ENCODE measurements at places on chromosomes 12 and 14.

GRCh38 chr12:53502983-53503728, 2.1 kb downstream of the TARBP2 start:
- DNase-seq = no peak

GRCh38 chr12:26919216-26919555, 18.6 kb downstream of the INTS13 start:
- DNase-seq = no peak

GRCh38 chr12:52494518-52494917, 1.5 kb upstream of the KRT6A start:
- DNase-seq = no peak

- DNase-seq = no peak
Measured at GRCh38 chr14:90302529-90303303, 29.0 kb downstream of the NRDE2 start.
